ENCODE measurements at places on chromosomes 13 and 19. TPM values are rescaled to one million over a fixed set of nuclear protein-coding genes. Genes with fewer than 3 reads are reported as not detected.

DNA sequence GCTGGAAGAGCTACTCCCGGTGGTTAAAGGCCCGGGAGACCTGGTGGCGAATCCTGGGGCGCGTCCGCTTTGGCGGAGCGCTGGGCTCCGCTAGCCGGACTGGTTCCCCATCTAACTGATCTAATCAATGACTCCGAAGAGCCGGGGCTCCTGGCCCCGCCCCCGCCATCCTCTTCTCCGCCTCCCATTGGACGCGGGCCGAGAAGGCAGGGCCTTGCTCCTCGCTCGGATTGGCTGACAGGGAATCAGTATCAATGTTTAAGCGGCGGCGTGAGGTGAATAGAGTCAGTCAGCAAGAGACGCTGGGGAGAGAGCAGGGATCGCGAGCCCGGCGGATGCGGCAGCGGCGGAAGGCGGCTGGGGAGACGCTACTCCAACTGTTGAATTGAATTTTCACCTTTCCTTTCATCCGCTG is 1.7 kb upstream of the PCDH17 start:
- peak; percentile 39 for DNase-seq

- DNase-seq, result no peak
These were observed 40.7 kb downstream of the COMP start for GRCh38 chr19:18750295-18750970.

Gene PDX1
- not detected for total RNA-seq

DNA sequence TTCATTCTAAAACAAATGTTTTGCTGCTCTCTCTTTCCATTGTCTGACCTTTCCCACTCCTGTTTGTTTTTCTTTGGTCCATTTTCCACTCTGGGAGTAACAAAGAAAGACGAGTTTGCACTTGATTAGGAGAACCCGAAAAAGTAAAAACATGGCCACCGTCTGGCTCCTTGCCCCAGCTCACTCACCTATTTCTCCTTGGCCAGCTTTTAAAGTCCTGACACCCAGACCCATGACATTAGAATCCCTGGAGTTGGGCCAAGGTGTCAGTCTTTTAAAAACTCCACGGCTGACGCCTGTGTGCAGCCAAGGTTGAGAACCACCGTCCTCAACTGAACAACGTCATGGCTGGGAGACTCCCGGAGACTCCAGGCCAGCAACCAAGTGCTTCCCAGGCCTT is 63.6 kb upstream of the FLT1 start:
- no peak for DNase-seq

- no peak for DNase-seq
These were observed 73.3 kb upstream of the WASF3 start for GRCh38 chr13:26484196-26484595.
